ENCODE measurements at places on chromosomes 1 and 21.

- no peak for DNase-seq
Observed at GRCh38 chr21:26041431-26042180, 129.0 kb downstream of the APP start.

DNA sequence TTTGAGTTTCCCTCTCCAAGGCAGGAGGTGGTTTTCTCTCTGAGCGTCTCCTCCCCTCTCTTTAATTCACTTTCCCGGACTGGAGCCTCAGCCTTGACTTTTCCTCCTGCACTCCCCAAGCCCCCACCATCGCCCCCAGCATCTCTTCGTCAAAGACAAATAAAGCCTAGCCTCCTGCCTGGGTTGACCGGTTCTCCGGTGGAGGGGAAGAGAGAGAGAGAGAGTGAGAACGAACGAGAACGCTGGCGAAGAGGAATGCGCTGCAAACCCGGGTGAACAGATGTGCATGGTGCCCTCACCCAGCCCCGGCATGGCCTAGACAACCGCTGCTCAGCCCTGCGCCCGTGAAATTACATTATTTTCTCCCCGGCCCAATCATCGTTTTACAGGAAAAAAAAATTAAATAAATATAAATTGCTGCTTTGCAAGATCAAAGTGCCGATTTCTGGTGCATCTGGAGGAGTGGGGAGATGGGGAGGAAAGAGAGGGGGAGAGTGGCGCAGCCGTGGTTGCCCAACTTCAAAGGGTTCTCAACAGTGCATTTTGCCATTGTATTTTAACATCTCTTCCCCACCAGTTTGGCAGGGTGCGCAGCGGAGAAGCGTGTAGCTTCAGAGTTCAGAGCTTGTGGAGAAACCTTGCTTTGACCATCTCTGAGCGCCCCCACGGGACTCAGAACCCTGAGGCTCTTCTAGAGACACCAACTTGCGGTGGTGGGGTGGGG is 11.4 kb upstream of the TBX15 start:
- DNase-seq: no peak

GRCh38 chr1:182707122-182707521 is 22.7 kb upstream of the RGS8 start:
- no peak for DNase-seq

GRCh38 chr1:8259498-8260290 is 58.2 kb upstream of the SLC45A1 start:
- no peak for DNase-seq

DNA sequence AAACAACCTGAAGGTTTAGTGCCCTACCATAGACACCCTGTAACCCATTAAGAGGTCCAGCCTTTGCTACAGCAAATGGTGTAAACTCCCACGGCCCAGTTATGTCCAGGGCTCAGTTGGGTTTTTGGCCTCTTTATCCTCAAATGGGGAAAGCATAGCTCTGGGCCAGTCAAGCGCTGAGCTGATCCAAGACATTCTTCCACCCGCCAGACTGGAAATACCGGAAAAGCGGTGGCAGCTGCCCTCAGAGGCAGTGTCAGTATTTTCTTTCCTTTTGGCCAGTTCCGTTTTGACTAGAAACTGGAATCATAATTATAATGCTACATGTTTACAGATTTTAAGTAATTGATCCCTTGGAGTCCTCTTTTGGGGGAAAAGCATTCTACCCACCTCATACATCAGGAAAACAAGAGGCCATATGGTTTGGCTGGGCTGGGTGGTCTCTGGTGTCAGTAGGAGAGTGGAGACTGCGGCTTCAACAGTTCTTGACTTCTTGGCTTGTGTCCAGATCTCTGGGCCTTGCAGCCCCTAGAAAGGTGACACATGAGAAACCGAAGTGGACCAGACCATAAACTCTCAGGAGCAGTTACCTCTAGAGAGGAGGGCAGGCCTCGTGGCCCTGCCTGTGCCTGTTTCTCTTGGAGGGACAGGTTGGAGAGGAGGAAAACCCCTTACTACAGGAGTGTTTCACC is 30.2 kb upstream of the CLDN14 start:
- DNase-seq: no peak

GRCh38 chr1:164664127-164664526 is 105.1 kb downstream of the PBX1 start:
- no peak for DNase-seq

DNA sequence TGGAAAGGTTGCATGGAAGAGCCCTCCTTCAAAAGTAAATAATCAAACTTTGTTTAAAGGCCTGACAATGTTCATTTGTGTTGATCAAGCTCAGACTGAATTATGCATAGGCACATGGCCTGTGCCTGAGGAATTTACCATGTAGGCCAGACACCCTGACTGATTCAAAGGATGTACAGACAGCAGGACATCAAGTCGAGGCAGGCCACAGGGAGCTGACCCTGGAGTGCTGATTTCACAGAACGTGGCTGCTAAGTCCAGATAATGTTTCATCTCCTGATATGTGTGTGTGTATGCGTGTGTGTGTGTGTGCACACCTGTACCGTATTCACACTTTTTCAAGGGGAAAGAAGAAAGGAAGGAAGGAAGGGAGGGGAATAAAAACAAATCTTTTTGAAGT is 34.1 kb downstream of the NAV1 start:
- DNase-seq: no peak

DNA sequence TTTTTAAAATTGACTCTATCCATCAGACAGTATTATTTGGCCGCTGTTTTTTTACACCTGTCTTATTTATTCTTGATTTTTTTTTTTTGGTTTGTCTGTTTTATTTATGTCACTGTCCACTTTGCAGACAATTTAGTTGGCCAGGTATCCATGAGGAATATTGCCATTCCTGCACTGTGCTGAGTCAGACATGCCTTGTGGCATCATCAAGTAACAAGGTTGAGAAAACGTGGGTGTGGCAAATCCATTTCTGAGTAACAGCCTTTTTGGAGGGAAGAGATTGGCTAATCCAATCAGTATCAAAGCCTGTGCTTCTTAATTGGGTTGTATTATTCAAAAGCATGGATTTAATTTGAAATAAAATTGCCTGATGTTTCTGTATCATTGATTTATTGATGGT is 463.1 kb downstream of the USP25 start:
- no peak for DNase-seq

DNA sequence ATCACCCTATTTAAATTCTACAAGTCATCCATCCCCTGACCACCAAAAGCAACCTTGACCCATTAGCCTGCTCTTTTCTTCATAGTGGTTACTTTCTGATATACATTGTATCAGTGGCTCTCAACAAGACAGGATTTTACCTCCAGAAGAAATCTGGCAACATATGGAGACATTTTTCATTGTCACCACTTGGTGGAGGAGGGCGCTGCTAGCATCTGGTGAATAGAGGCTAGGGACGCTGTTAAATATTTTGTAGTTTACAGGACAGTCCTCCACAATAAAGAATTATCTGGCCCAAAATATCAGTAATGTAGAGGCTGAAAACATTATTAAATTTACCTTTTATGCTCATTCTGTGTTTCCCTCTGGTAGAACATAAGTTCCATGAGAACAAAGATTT is 6.1 kb downstream of the HSPA13 start:
- DNase-seq: no peak

DNA sequence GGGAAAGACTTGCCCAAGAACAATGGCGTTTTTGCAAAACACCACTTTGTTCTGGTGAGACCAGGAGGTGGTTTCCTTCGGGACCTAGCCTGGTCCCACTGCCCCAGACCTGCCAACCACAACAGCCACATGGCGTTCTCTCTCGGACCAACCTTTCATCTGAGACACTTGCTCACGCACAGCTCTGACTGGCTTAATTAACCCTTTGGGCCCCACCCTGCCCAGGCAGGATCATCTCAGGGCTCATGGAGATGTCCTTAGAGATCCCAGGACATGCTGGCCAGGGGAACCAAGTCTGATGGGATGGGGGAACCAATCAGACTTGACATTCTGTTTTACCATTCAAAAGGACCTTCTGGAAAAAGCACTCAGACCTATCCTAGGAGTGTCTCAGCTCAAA is 97.8 kb upstream of the SLC2A1 start:
- DNase-seq: no peak

- DNase-seq: no peak
Observed at GRCh38 chr21:30979054-30979453, 59.2 kb downstream of the KRTAP19-8 start.

GRCh38 chr1:200108659-200109058 is 81.1 kb downstream of the NR5A2 start:
- no peak for DNase-seq

GRCh38 chr1:175277783-175278733 is 85.5 kb upstream of the KIAA0040 start:
- no peak for DNase-seq

GRCh38 chr1:178500091-178500770 is 3.5 kb upstream of the CLEC20A start:
- DNase-seq: no peak

DNA sequence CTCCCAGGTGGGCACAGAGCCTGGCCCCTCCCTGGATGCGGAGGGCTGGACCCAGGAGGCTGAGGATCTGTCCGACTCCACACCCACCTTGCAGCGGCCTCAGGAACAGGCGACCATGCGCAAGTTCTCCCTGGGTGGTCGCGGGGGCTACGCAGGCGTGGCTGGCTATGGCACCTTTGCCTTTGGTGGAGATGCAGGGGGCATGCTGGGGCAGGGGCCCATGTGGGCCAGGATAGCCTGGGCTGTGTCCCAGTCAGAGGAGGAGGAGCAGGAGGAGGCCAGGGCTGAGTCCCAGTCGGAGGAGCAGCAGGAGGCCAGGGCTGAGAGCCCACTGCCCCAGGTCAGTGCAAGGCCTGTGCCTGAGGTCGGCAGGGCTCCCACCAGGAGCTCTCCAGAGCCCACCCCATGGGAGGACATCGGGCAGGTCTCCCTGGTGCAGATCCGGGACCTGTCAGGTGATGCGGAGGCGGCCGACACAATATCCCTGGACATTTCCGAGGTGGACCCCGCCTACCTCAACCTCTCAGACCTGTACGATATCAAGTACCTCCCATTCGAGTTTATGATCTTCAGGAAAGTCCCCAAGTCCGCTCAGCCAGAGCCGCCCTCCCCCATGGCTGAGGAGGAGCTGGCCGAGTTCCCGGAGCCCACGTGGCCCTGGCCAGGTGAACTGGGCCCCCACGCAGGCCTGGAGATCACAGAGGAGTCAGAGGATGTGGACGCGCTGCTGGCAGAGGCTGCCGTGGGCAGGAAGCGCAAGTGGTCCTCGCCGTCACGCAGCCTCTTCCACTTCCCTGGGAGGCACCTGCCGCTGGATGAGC is 34.2 kb downstream of the TRIM11 start:
- DNase-seq: no peak

GRCh38 chr1:156863631-156864030 is 3.0 kb downstream of the NTRK1 start:
- DNase-seq: no peak

DNA sequence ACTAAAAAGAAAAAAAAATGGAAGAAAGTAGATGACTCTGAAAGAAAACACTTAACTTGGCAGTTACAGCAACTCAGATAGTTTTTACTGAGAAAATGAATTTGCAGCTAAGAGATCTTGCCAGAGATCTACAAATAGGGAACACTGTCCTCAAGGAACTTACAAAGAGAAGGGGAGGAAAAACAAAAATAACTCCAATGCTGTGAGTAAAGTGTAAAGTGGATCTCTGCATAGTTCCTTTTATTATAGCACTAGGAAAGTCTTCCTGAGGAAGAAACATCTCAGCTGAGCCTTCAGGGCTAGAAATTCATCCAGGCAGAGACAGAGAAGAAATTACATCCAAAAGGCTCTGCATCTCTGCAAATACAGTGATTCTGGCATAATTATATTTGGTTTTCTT is 3.9 kb downstream of the CD1B start:
- DNase-seq: no peak

- no peak for DNase-seq
Observed at GRCh38 chr1:203046984-203047630, 20.8 kb downstream of the PPFIA4 start.

- DNase-seq: no peak
Observed at GRCh38 chr1:193674292-193674944, 488.0 kb upstream of the B3GALT2 start.

DNA sequence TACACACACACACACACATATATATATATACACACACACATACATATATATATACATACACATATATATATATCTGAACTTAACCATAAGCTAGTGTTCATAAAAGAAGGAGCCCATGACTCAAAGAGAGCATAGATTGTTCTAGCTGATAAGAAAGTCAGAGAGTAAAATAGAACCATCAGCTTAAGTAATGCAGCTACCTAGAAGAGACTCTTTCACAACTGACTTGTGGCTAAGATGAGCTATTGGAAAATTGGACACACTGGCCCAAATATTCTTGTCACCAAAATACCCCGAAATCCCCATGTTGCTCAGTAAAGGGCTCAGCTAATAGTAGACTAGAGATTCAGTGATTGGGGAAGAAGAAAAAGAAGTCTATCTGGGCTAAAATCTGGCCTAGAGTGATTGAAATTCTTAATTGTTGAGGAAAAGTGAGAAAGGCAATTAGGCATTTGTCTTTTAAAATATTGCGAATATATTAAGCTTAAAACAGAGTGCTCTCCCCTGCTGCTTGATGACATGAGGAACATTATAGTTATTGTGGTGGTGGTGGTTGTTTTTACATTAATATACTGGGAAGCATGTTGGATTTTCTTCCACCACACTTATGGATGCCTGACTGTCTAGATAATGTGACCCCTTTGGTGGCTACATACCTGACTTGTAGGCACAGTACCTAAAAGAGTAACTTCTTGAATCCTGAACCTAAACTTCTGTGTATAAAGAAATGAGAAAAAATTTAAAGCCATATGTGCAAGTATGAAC is 6.3 kb downstream of the SLAMF1 start:
- DNase-seq: no peak
